ENCODE measurements at places on chromosomes 7 and 10. TPM values are rescaled to one million over a fixed set of nuclear protein-coding genes. Genes with fewer than 3 reads are reported as not detected.

DNA sequence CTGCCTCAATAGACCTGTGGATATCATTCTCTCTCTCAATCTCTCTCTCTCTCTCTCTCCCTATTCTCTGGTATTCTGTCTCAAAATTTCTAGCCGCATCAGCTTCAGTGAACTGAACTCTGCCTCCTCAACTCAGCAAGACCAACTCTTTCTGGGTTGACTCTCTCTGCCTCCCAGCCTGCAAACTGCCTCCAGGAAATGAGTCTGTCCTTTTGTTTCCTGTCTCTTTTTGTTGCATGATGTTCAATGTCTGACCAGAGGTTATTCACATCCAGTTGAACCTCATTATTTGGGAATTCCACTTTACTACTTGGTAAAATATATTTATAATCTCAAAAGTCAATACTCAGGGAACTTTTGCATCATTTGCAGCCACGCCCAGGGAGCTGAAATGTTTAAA is 682.7 kb upstream of the FZD8 start:
- H3K4me3 ChIP-seq = no peak overlapping the region
- H3K36me3 ChIP-seq = no peaks in the 10 kb centered on the region
- no peaks in the 10 kb centered on the region for H3K27me3 ChIP-seq
- no peak for DNase-seq
- no peak overlapping the region for H3K27ac ChIP-seq

- no peak overlapping the region for H3K27ac ChIP-seq
- H3K36me3 ChIP-seq = no peaks in the 10 kb centered on the region
- no peaks in the 10 kb centered on the region for H3K4me1 ChIP-seq
- H3K27me3 ChIP-seq = no peaks in the 10 kb centered on the region
- no peak for DNase-seq
- H3K4me3 ChIP-seq = no peak overlapping the region
Observed at GRCh38 chr7:133699386-133699785, 427.8 kb upstream of the LRGUK start.

- H3K4me1 ChIP-seq = no peaks in the 10 kb centered on the region
- H3K4me3 ChIP-seq = no peak overlapping the region
- DNase-seq = no peak
- no peaks in the 10 kb centered on the region for H3K27me3 ChIP-seq
- H3K27ac ChIP-seq = no peak overlapping the region
Observed at GRCh38 chr7:91826377-91826776, 54.1 kb downstream of the MTERF1 start.

DNA sequence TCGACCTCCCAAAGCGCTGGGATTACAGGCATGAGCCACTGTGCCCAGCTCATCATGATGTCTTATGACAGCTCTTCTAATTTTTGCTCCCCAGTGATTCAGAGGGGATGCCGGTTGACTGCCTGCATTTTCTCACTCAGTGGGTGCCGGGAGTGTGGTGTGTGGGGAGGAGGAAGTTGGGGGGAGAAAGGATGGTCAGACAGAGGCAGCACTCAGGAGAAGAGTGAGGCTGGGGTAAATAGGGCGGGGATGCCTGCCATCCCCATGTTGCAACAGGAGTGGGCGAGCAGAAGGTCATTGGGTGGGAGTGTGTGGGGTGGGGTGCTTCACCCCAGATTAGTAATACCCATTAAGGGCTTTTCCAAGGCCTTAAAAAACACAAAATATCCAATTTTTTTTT is 3.5 kb upstream of the CCL24 start:
- H3K4me3 ChIP-seq = no peak overlapping the region
- no peaks in the 10 kb centered on the region for H3K36me3 ChIP-seq
- no peaks in the 10 kb centered on the region for H3K27me3 ChIP-seq
- no peak for DNase-seq

- H3K4me3 ChIP-seq = no peak overlapping the region
- no peak for DNase-seq
- H3K27ac ChIP-seq = no peak overlapping the region
- no peaks in the 10 kb centered on the region for H3K36me3 ChIP-seq
Observed at GRCh38 chr7:113562242-113562641, 356.6 kb downstream of the PPP1R3A start.

DNA sequence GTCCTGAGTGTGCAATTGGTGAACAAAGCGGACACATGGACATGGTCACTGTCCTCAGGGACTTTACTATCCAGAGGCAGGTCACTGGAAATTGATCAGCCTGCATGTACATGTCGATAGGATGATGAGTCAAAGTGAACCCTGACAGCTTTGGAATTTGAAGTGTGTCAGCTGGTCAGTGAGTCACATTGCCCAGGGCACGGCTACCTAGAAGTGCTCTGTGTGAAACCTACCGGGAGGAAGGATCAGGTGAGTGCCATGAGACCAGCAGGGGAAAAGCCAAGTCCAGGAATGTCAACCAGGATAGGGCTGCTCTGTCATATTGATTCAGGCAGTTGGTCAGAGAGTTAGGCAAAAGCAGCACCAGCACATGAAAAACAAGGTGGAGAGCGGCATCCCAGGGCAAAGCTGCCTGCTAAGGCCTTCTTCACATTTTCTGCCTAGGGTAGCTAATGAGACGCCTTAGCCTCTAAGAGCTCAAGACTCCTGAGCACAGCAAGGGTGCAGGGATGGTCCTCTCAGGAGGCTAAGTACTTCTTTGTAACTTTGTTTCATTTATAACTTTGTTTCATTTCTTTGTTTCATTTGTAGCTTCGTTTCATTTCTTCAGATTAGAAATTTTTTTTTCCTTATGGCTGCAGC is 19.4 kb upstream of the PDCD4 start:
- no peaks in the 10 kb centered on the region for H3K27me3 ChIP-seq
- no peak overlapping the region for H3K27ac ChIP-seq
- no peaks in the 10 kb centered on the region for H3K36me3 ChIP-seq
- H3K4me3 ChIP-seq = no peak overlapping the region

- H3K27me3 ChIP-seq = no peaks in the 10 kb centered on the region
- no peak overlapping the region for H3K27ac ChIP-seq
- H3K4me1 ChIP-seq = no peaks in the 10 kb centered on the region
- no peak for DNase-seq
- H3K4me3 ChIP-seq = no peak overlapping the region
Observed at GRCh38 chr7:17497136-17497535, 198.7 kb downstream of the AHR start.

DNA sequence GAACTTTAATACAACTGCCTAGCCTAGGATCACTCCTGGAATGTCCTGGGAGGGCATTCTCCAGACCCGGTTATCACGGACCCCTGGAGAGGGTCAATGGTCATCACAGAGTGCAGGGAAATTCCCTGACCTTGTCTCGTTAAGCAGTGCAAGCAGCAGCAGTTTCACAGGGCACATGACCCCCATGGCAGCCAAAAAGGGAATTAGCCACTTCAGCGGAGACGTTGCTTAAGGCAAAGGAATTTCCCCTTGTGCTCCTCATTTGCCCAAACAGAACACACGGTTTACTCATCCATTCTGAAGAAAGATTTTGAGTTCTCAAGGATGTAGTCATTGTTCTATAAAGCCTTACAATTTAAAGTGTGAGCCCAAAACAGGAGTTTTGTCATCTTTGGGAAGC is 260.3 kb downstream of the SNX13 start:
- peak overlapping the region; percentile 33 for H3K27ac ChIP-seq
- H3K36me3 ChIP-seq = no peaks in the 10 kb centered on the region
- no peaks in the 10 kb centered on the region for H3K27me3 ChIP-seq
- peaks cover 37% of the 10 kb centered on the region for H3K4me1 ChIP-seq

DNA sequence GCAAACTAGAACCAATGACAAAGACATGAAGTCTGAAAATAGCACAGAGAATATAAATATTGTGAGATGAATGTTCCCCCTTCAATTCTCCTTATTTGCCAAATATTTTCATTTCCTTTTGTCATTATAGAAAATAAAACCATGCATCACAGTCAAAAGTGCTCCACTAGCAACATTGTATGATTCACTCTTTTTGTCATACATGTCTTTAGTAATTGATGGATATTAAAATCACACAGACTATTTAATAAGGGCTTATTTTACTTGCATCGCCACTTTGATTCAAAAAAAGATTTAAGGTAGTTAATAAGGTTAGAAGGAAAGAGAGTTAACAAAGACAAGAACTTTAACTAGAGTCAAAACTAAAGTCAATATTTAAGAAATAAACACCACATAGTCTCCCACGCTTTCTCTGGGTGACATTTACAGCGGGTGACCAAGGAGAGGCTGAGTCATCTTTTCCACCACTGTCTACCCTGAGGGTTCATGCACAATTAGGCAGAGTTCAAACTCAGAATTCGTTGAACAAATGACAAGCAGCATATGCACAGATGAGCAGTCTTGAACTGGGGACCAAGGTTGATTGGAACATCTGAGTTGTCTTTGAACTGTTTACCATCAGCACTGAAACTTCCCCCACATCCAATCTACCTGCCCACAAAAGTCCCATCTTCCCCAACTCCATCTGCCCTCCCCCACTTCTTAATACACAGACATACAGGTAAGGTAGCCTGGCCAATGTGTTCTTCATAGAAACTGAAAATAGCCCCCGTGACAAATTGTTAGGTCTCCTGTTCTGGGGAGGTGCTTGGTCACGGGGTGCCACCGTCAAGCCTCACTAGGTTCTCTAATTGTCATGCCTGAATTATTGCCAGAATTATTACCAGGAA is 42.5 kb downstream of the C7orf25 start:
- DNase-seq = no peak
- no peak overlapping the region for H3K4me3 ChIP-seq
- H3K4me1 ChIP-seq = no peaks in the 10 kb centered on the region
- no peak overlapping the region for H3K27ac ChIP-seq
- H3K27me3 ChIP-seq = no peaks in the 10 kb centered on the region
- no peaks in the 10 kb centered on the region for H3K36me3 ChIP-seq

Gene PLA2G12B
- not detected for total RNA-seq

Gene EIF4EBP2
- 60.0 TPM for total RNA-seq

Gene GPR26
- total RNA-seq = not detected

Gene VAX1
- total RNA-seq = not detected
